ENCODE measurements at places on chromosomes 2 and 18. TPM values are rescaled to one million over a fixed set of nuclear protein-coding genes. Genes with fewer than 3 reads are reported as not detected.

GRCh38 chr2:195363496-195363895 lies 293.5 kb upstream of the SLC39A10 start:
- no peak overlapping the region for H3K27ac ChIP-seq
- no peak for DNase-seq
- H3K4me3 ChIP-seq: no peak overlapping the region
- peaks cover 25% of the 10 kb centered on the region for H3K36me3 ChIP-seq
- no peaks in the 10 kb centered on the region for H3K27me3 ChIP-seq

- peaks cover 36% of the 10 kb centered on the region for H3K4me1 ChIP-seq
- no peak for DNase-seq
- H3K36me3 ChIP-seq: peaks cover 2% of the 10 kb centered on the region
- no peak overlapping the region for H3K4me3 ChIP-seq
- no peaks in the 10 kb centered on the region for H3K27me3 ChIP-seq
- no peak overlapping the region for H3K27ac ChIP-seq
These were observed 74.9 kb upstream of the PELI1 start for GRCh38 chr2:64219149-64219548.

- no peak overlapping the region for H3K4me3 ChIP-seq
- H3K36me3 ChIP-seq: no peaks in the 10 kb centered on the region
- DNase-seq: no peak
- no peaks in the 10 kb centered on the region for H3K4me1 ChIP-seq
These were observed 111.6 kb upstream of the TACR1 start for GRCh38 chr2:75310876-75311275.

NT5C1B gene
- total RNA-seq: not detected

C2orf78 gene
- 0.07 TPM for total RNA-seq

DNA sequence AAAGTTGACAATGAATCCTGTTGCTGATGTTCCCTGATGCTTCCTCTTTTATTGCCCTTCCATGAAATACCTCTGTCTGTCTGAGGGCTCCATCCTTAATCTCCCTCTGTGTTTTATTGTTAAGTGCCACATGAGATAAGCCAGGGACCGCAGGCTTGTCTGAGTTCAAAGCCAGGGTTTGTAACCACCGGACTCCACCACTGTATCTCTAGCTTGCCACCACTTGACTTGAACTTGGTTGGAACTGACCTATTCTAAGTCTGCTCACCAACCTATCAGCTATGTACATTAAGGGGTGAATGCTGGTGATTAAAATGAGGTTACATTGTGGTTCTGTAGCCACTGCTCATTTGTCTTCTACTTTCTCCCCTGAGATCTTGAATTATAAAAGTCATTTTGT lies 328.5 kb upstream of the ZEB2 start:
- no peak for DNase-seq
- no peak overlapping the region for H3K27ac ChIP-seq
- no peak overlapping the region for H3K4me3 ChIP-seq
- H3K27me3 ChIP-seq: no peaks in the 10 kb centered on the region

MERTK gene
- total RNA-seq: 0.63 TPM

GRCh38 chr2:106575955-106576354 lies 88.8 kb downstream of the CD8B2 start:
- H3K27ac ChIP-seq: no peak overlapping the region
- no peaks in the 10 kb centered on the region for H3K36me3 ChIP-seq
- H3K4me1 ChIP-seq: no peaks in the 10 kb centered on the region

DNA sequence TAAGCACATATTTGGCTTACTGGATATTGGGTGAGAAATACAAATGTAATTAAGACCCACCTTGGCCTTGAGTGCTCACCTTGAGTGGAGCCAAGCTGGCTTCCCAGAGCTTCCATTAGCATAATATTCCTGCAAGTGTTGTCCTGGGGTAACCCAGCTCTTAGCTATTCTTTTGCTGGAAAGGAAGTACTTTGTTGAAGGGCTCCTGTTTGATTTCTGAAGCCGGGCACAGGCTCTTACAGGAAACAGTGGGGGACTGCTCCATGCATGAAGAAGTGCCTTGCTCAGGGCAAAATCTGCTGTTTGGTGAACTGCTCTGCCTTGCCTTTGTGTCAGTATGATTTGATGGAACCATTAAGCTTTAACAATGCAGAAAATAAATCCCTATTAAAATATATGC lies 325.4 kb downstream of the SMAD2 start:
- no peaks in the 10 kb centered on the region for H3K4me1 ChIP-seq
- no peaks in the 10 kb centered on the region for H3K27me3 ChIP-seq
- no peaks in the 10 kb centered on the region for H3K36me3 ChIP-seq
- no peak overlapping the region for H3K4me3 ChIP-seq
- DNase-seq: no peak

GRCh38 chr2:129689653-129690448 lies 289.6 kb upstream of the RAB6C start:
- no peak overlapping the region for H3K27ac ChIP-seq
- H3K4me3 ChIP-seq: no peak overlapping the region
- peak; percentile 26 for DNase-seq
- no peaks in the 10 kb centered on the region for H3K36me3 ChIP-seq

VWC2L gene
- total RNA-seq: not detected

DNA sequence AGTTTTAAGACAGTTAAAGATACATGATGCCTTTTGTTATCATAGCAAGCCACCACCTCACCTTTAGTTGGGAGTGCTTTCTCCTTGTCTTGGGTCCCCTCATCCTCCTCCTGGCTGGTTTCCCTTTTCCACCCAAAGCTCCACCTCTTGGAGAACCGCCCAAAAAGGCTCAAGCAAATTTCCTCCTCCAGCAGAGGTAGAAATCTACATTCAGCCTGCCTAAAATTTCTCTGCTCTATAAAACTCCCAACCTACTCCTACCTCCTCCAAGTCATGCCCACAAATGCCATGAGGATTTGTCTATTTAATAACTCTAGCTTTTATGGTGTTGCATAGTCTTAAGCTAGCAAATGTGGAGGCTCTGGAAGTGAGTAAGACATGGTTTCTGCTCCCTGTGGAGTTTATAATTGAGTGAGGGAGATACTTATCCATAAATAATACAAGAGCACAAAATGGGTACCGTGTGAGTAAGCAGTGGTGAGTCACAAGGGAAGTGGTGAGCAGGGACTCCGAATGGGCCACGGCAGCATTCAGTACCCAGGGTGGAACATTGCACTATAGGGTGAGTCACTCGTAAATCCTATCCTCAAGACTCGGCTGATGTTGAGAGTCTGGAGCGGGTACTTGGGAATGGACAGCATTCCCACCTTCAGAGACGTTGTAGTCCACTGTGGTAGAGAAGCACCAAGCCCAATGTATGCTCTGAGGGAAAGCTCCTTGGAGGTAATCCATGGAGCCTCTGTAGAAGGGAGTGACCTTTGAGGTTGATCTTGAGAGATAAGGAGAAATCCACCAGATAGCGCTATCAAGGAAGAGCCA lies 146.3 kb downstream of the RTN4 start:
- H3K27me3 ChIP-seq: peaks cover 3% of the 10 kb centered on the region
- peak overlapping the region; percentile 33 for H3K4me3 ChIP-seq
- peaks cover 17% of the 10 kb centered on the region for H3K4me1 ChIP-seq
- DNase-seq: peak; percentile 81
- no peaks in the 10 kb centered on the region for H3K36me3 ChIP-seq

- H3K27me3 ChIP-seq: peaks cover 63% of the 10 kb centered on the region
- peaks cover 8% of the 10 kb centered on the region for H3K4me1 ChIP-seq
- DNase-seq: no peak
These were observed 34.8 kb upstream of the ITM2C start for GRCh38 chr2:230829959-230830358.

EPB41L5 gene
- total RNA-seq: 2.2 TPM

DNA sequence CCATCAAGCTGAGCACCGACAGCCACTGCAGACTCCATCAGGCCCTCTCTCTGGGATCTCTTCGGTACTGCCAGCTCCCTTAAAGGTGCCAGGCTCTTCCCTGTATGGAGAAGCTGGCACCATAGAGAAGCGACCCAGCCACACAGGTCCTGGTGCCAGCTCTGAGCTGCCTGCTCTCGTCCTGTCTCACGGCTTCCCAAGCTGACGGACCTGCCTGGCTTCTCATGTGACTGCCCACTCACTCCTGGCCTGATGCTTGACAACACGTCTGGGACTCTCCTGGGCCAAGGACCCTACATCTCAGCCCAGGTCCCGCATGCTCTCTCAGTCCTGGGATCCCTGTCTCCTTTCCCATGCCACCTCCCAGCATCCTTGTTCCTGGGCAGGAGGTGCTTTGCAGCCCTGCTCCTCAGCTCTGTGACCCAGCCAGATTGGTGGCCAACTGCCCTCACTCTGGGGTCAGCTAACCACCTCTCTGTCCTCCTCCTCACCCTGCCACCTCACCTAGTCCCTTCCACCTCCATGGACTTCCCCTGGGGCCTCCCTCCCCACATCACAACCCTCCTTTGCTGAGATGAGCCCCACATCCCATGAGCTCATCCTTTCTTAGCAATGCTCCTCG lies 12.5 kb upstream of the ATOH8 start:
- H3K4me1 ChIP-seq: peaks cover 8% of the 10 kb centered on the region
- DNase-seq: no peak
- no peaks in the 10 kb centered on the region for H3K36me3 ChIP-seq
- H3K27me3 ChIP-seq: peaks cover 72% of the 10 kb centered on the region
- H3K27ac ChIP-seq: no peak overlapping the region

GRCh38 chr2:223580951-223581350 lies 21.2 kb downstream of the SCG2 start:
- no peaks in the 10 kb centered on the region for H3K27me3 ChIP-seq
- no peak overlapping the region for H3K27ac ChIP-seq
- DNase-seq: no peak
- H3K36me3 ChIP-seq: no peaks in the 10 kb centered on the region
- no peak overlapping the region for H3K4me3 ChIP-seq
- H3K4me1 ChIP-seq: no peaks in the 10 kb centered on the region

DNA sequence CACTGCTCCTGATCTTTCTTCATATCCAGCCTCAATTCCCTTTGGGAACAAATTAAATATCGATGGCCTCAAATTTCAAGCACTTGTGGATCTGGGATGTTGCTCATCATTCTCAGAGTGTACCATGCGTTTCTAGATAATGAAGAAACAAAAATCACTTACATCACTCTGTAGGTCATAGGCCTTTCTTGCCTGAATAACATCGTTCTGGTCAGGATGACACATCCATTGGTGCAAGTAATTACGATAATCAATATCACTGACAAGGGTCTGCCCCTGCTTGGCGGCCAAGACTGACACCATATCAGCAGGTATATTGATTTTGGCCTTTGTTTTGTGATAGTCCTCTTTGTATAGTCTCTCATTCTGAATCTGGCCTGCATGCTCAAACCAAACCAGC lies 157.3 kb downstream of the RIF1 start:
- DNase-seq: no peak
- no peak overlapping the region for H3K27ac ChIP-seq
- no peaks in the 10 kb centered on the region for H3K27me3 ChIP-seq
- no peak overlapping the region for H3K4me3 ChIP-seq
- no peaks in the 10 kb centered on the region for H3K4me1 ChIP-seq

DNA sequence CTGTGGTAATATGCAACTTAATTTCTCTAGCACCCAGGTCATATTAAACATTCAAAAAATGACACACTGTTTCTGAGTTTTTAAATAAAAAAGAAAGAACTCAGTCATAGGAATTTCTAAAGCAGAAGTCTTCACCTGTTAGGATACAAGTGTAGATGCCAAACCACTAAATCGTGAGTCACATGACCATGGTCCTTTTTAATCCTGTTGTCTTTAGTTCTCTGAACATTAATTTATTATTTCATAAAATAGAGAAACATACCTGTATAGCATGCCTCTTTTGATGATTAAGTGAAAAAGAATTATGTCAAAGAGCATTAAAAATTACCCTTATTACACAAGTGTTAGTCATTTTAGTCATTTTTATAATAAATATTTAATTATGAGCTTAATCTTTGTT lies 398.8 kb downstream of the CCDC85A start:
- H3K27me3 ChIP-seq: no peaks in the 10 kb centered on the region
- no peak overlapping the region for H3K4me3 ChIP-seq
- no peak for DNase-seq

DNA sequence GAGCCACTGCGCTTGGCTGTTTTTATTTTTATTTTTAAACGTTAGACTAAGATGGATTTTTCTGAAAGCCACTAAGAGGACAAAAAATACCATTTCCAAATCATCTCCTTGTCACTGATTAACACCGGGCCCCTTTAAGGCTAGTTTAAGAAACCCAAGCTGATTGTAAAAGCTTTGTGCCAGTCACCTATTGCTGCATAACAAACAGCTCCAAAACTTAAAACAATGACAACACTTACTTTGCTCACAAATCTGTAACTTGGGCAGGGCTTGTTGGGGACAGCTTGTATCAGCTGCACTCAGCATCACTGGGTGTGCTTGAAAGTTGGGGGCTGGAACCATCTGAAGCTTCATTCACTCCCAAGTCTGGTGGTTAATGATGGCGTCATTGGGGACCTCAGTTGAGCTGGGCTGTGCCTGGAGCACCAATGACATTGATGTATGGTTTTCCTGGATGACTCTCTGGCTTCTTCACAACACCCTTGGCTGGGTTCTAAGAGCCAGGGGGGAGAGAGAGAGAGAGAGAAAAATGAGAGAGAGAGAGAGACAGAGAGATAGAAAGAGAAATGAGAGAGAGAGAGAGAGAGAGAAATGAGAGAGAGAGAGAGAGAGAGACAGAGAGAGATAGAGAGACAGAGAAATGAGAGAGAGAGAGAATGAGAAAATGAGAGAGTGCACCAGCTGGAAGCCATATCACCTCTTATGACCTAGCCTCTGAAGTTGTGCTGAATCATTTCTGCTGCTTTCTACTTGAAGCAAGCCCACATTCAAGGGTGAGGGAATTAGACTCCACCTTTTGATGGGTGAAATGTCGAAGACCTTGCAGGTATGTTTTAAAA lies 26.0 kb upstream of the ATG16L1 start:
- no peak overlapping the region for H3K27ac ChIP-seq
- DNase-seq: no peak
- H3K4me1 ChIP-seq: peaks cover 27% of the 10 kb centered on the region

LIPG gene
- total RNA-seq: 0.57 TPM

DNA sequence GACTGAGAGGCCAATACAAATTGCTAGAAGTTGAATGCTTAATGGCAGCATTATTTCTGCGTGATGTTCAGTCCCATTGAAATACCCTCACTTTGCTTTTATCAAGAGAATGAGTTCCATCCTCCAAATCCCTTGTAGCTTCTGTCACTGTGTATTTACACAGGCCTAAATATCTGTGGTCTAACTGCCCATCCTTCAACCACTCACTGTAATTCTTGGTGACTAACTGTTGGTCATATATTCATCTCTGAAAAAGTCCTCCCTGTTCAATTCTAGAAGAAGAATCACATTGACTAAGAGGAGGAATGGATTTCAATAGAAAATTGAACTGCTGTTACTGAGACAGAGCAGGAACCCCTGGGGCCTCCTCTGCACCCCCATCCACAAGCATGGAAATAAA lies 74.2 kb upstream of the L3MBTL4 start:
- no peak for DNase-seq
- no peaks in the 10 kb centered on the region for H3K36me3 ChIP-seq
- no peaks in the 10 kb centered on the region for H3K4me1 ChIP-seq
- H3K27ac ChIP-seq: no peak overlapping the region

ERFE gene
- total RNA-seq: 0.24 TPM

- no peak overlapping the region for H3K27ac ChIP-seq
- H3K4me3 ChIP-seq: no peak overlapping the region
- no peaks in the 10 kb centered on the region for H3K27me3 ChIP-seq
These were observed 19.5 kb downstream of the SLC25A52 start for GRCh38 chr18:31741097-31741735.

GRCh38 chr2:66427300-66427699 lies 7.6 kb upstream of the MEIS1 start:
- no peak for DNase-seq
- H3K27me3 ChIP-seq: peaks cover 60% of the 10 kb centered on the region
- no peak overlapping the region for H3K4me3 ChIP-seq
- no peak overlapping the region for H3K27ac ChIP-seq

All from activated CD4-positive, alpha-beta T cell treated with anti-CD3 and anti-CD28 coated beads, Interleukin-2, amount 10 ng/mL, durations not matched to agents 24 days and 14 days (primary cell).